CD4-positive, alpha-beta T cell treated with Interleukin-6 for 4 hours (primary cell): ENCODE measurements at places on chromosomes 6 and 20.

DNA sequence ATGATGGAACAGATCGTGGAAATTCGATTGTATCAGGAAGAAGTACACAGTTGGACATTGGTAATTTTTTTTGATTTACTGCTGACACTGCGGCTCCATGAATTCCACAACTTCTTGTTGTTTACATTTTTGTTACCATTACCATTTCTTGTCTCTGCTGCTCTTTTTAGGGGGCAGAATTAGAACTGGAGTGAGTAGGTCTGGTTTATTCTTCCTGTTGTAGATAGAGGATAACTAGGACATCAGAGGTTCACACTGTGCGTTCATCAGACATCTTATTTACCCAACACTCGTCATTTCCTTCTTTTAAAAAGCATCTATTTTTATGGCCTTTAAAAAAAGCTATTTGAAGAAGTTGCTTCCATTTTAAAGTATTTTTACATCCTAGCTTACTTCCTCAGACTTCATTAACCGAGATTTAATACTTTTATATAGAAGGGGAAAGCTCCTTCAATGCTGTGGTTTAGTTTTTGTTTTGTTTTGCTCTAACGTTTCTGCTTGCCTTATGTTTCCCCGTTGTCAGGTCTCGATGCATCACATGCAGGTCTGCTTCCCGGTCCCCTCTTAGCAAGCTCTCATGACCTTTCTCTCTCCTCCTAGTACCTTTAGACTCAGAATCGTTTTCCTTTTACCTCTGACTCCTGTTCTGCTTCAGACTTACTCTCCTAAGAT lies 139.1 kb downstream of the ARID1B start:
- no peak for DNase-seq

GRCh38 chr6:22366214-22366613 lies 69.4 kb upstream of the PRL start:
- no peak for DNase-seq

DNA sequence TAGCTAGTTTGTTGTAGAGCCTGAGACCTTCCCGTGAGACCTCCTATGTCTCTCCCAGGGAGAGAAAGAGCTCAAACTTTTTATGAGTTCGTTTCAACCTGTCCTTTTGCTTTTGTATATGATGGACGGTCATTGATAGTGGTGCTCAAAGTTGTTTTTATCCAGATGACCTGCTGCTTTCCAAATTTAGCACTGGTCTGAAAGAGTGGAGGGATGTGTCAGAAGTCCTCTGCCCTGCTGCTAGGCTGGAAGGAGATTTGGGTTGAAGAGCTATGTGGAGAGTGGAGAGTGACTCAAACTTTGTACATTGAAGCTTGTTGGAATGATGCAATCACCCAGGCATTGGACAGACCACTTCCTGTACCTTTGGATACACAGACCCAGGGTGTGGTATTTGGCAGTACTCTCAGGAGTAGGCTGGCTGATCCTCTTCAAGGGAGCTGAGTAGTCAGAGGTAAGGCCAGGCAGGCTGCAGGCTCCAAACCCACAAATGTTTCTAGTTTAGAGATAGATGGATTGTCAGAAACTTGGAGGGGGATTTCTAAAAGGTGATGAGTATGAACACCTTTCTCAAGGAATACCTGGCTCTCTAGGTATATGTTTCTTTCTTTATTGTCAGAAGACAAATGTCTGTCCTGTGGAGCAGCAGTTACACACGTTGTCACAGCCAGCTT lies 49.4 kb upstream of the RREB1 start:
- no peak for DNase-seq

DNA sequence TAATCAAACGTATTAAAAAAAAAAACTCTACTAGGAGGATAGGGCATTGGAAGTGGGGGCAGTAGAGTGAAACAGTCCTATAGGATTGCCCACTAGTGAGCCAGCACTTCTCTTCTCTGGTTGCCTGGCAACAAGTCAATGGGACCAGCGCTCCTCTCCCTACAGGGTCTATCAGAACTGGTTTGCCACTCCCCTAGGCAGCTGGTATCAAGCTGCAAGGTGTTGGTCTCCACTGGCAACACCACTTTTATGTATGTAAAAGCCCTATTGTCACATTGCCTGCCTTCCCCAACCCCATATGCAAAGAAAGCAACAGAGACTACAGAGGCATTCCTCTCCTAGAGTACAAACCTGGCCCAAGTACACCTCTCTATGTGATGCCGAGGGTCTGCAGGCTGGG lies 166.9 kb upstream of the MCHR2 start:
- DNase-seq, result no peak

GRCh38 chr6:157898169-157898568 lies 75.1 kb downstream of the SNX9 start:
- peak; percentile 43 for DNase-seq

GRCh38 chr6:14489445-14489844 lies 371.9 kb downstream of the CD83 start:
- no peak for DNase-seq

DNA sequence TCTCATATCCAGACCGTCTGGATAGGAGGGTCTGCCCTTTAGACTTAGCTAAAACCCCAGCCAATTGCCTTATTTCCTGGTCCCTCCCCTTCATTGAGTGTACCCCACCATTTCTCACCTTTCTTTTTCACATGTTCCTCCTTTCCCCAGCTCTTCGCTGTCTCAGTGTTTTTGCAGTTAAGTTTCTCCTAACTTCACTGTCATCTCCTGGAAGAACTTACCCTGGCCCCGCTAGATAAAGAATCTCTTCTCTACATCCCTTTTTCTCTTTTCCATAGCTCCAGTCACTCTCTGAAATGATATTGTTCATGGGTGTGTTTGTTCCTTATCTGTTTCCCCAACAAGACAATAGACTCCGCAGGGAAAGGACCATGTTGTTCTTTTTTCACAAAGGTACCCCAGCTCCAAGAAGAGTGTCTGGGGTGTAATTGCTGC lies 208.8 kb downstream of the TSHZ2 start:
- no peak for DNase-seq

GRCh38 chr6:162388383-162388777 lies 339.2 kb downstream of the PRKN start:
- DNase-seq, result no peak

DNA sequence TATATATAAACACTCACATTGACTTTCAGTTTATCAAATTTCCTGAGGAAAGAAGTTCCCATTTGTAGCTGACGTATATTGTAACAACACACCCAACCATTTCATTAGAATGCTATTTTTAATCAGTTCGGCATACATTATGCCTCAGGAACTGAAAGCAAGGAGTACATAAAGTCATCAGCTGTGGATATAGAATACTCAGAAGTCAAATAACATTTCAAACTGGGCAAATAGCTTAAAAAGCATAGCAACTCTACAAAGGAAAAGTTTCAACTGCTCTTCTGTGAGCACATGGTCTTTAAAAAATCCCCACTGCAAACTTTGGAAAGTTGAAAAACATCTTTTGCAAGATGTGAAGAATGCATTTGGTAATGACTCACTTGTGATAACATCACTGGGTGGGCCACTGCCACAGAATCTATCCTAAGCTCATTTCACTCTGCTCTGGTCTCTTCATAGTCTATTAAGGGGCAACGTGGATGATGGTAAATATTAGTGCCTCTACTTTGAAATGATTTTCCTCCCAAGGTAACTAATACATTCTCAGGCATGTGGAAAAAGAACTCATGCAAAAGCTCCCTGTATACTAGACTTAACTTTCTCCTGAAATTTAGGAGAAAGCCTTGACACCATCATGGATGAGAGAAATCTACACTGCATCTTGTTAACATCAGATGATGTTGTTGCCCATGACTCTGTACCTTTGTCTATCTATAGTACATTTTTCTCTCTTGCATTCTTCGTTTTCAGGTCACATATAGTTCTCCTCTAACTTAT lies 49.2 kb downstream of the FYN start:
- peak; percentile 42 for DNase-seq

DNA sequence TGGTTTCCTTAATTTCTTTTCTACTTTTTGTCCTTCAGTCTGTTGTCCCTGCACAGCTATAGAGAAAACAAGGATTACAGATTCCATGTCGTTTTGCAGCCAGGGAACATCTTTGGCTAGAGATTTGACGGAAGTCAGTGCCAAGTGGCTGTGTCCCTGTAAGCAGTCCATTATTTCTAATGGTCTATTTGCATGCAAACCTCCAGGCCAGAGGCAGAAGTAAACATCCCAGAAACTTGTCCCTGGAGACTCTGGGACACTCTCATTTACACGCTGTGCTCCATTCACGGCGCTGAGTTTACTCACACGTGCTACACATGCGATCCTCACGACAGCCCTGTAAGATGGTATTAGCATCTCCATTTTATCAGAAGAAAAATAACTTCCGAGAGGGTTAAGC lies 355.5 kb downstream of the PRKN start:
- DNase-seq, result no peak

- DNase-seq, result no peak
Observed at GRCh38 chr20:7161690-7162089, 394.2 kb downstream of the BMP2 start.

DNA sequence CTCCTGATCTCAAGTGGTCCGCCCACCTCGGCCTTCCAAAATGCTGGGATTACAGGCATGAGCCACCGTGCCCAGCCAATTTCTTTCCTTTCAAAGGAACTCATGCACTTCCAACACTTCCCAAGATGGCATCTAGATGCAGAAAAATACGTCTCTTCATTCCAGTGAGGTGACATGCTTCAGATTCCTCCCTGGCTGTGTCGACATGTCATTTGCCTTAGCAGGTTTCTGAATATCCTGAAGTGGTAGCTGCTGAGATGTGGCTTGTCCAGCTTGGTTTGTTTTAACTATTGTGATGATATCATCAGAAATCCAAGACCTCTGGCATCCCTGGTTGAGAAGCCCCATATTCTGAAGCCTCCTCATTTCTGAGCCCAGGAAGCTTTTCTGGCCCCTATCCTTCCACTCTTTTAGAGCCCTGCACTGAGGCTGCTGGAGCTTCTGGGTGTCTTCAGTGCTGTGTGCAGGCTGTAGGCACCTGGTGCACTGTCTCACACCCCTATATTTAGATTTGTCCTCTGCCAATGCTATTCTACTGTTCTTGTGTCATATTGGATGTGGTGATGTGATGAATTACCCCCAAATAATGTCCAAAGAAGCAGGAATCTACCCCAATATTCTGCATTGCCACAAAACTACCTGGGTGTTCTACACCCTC lies 73.3 kb upstream of the E2F3 start:
- no peak for DNase-seq

GRCh38 chr6:136764517-136764993 lies 27.7 kb downstream of the MAP3K5 start:
- peak; percentile 34 for DNase-seq
